IPS DF 19.7 (cell line): ENCODE measurements at places on chromosomes 6 and 20.

- no peak for DNase-seq
Observed at GRCh38 chr6:15769511-15770018, 106.7 kb upstream of the DTNBP1 start.

DNA sequence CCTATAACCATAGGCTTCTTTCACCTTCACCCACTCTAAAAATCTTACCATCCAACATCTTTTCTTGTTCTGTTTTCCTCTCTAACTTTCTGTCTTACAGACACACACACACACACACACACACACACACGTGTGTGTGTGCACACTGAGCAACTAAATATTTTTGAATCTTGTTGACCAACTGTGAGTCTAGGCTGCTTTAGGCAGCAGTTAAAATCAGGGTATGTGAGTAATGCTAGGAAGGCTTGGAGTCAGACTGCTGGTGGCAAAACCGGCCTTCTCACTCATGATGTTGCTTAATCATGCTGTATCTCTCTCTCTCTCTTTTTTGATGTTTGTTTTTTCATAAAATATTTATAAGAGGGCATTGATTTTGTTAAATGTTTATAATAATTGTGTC, 103.1 kb upstream of the TBX18 start:
- no peak for DNase-seq

DNA sequence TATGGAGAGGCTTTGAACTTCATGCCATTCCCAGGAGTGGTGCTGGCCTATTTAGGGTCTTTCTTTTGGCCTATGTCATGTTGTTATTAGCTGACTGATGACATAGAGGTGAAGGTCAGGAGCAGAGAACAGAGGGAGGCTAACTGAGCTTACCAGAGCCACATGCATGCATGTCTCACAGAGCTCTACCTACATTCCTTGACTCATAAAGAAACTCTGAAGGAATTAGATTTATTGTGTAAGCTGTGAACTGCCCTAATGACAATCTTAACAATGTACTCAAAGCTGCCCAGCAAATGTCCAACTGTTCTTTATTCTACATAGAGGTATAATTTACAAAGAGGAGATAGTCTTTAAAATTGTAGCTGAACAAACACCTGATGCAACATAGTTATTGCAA, 192.7 kb upstream of the CNR1 start:
- DNase-seq, result no peak

DNA sequence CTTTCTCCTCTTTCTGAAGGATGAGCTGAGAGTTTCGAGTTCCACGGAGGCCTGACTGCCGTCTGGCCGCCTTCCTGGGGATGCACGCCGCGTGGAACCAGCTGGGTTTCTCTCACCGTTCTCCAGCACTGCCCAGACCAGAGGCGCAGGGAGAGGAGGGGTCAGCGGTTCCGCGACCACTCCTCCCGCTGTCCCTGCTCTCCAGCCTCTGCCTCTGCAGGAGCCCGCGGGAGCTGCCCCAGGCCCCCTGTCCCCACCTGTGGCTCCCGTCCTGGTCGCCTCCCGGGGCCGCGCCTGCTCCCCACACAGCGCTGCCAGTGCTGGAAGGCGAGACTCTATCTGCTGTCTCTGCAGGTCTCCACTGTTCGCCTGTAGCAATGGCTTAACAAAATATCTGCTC, 106.8 kb upstream of the AFDN start:
- no peak for DNase-seq

DNA sequence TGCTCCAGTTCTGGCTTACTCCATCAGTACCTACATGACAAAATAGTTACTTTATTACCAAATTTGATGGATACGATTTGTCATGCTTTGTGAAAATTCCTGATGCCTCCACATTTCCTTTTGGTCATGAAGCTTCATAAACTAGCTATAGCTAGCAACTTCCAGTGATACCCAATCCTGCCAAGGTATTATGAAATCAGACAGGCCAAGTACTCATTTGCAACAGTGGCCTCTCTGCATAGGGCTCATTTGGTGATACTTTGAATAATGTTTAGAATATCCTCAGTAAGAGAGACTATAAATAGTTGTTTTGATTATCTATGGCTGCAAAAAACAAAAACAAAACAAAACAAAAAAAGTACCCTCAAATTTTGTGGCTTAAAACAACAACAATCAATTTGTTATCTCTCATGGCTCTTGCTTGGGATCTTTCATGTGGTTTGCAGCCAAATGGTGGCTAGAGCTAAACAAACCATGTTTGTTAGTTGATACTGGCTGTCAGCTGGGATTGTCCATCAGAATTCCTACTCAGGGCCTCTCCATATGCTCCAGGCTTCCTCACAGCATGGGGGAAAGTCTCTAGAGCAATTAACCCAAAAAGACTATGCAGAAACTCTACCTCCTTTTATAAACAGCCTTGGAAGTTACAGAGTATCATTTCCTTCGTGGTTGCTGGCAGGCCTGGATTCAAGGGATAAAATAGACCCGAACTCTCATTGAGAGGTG, 10.1 kb upstream of the PRL start:
- no peak for DNase-seq
